ENCODE measurements at places on chromosomes 4 and X.

- no peaks in the 10 kb centered on the region for H3K27me3 ChIP-seq
- H3K4me3 ChIP-seq: no peak overlapping the region
- DNase-seq: no peak
- H3K36me3 ChIP-seq: no peaks in the 10 kb centered on the region
- no peak overlapping the region for H3K27ac ChIP-seq
Observed at GRCh38 chr4:181162676-181163075, 1080.5 kb upstream of the TENM3 start.

- H3K27me3 ChIP-seq: no peaks in the 10 kb centered on the region
- H3K4me3 ChIP-seq: no peak overlapping the region
- DNase-seq: no peak
- no peak overlapping the region for H3K27ac ChIP-seq
- H3K4me1 ChIP-seq: no peaks in the 10 kb centered on the region
Observed at GRCh38 chr4:41172786-41173185, 41.6 kb downstream of the APBB2 start.

- H3K27me3 ChIP-seq: no peaks in the 10 kb centered on the region
- DNase-seq: no peak
Observed at GRCh38 chr4:101763576-101763975, 27.0 kb upstream of the BANK1 start.

- no peaks in the 10 kb centered on the region for H3K36me3 ChIP-seq
- DNase-seq: no peak
- H3K27ac ChIP-seq: peak overlapping the region; percentile 5
- peaks cover 30% of the 10 kb centered on the region for H3K4me1 ChIP-seq
Observed at GRCh38 chr4:2936773-2937145, 26.4 kb downstream of the NOP14 start.

- H3K27me3 ChIP-seq: no peaks in the 10 kb centered on the region
- DNase-seq: no peak
- no peaks in the 10 kb centered on the region for H3K36me3 ChIP-seq
- no peak overlapping the region for H3K4me3 ChIP-seq
- H3K4me1 ChIP-seq: no peaks in the 10 kb centered on the region
- H3K27ac ChIP-seq: no peak overlapping the region
Observed at GRCh38 chr4:79827283-79827682, 245.7 kb downstream of the ANTXR2 start.

DNA sequence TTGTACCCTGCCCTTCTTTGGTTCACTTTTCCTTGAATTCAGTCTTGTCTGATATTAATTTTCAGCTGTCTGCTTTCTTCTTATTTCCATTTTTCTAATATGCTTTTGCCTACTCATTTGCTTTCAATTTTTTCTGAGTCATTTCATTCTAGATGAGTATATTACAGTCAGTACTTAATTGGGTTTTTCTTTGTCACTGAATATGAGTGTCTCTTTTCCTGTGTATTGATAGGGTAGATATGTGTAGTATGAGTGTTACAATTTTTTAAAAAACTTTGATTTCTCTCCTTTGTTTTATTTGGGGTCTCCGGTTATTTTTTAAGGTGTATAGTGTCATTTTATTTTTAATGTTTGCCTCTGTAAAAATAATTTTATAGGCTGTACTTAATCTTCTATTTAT, 222.2 kb downstream of the IDS start:
- H3K4me3 ChIP-seq: no peak overlapping the region
- H3K4me1 ChIP-seq: no peaks in the 10 kb centered on the region
- no peaks in the 10 kb centered on the region for H3K27me3 ChIP-seq
- no peak overlapping the region for H3K27ac ChIP-seq
- H3K36me3 ChIP-seq: no peaks in the 10 kb centered on the region

DNA sequence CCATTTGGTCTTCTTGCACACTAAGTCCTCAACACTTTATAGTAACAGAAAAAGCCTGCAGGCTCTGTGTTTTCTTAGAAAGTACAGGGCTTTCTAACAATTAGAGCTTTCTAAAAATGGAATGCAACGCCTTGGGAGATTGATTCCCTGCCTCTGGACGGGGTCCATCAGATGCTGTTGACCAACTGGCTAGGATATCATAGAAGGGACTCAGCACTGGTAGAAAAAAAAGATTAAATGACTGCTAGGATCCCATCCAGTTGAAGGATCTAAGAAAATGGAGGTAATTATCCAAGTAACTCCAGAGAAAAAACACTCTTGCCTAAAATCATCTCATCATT, 39.5 kb downstream of the USP46 start:
- DNase-seq: no peak
- H3K36me3 ChIP-seq: no peaks in the 10 kb centered on the region
- H3K27ac ChIP-seq: no peak overlapping the region
- no peaks in the 10 kb centered on the region for H3K4me1 ChIP-seq

DNA sequence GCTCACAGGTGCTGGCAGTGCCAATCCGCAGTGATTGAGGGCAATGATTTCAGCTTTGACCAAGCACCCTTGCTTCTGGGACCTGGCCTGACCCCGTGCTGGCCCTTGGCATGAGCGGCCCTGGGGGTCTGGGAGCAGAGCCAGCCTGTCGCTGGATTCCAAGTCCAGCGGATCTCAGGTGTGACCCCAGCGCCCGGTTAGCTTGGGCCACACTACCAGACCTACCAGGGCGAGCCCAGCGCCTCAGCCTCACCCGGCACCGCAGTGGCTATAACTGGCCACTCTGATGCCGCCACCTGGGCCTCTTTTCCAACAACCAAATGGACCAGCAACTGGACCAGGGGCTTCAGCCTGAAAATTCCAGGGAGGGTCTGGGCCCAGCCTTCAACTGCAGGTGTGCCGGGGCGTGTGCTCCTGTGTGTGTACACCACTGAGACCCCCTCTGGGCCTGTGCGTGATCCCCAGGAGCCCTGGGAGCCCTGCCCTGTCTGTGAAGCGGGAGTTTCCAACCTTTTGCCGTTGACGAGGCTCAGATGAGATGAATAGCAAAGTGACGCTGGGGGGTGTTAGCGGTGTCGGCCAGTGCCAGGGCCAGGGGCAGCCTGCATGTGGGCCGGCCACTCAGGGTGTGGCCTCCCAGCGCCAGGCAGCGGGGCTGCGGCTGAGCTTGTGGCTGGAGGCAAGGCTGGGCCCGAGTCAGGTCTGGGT, 658 bp downstream of the SH3TC1 start:
- no peak for DNase-seq
- H3K36me3 ChIP-seq: peaks cover under 1% of the 10 kb centered on the region
- peak overlapping the region; percentile 96 for H3K4me3 ChIP-seq
- peak overlapping the region; percentile 91 for H3K27ac ChIP-seq

GRCh38 chr4:113587640-113588275, 173.8 kb downstream of the CAMK2D start:
- peaks cover 38% of the 10 kb centered on the region for H3K4me1 ChIP-seq
- no peaks in the 10 kb centered on the region for H3K36me3 ChIP-seq
- DNase-seq: no peak
- no peaks in the 10 kb centered on the region for H3K27me3 ChIP-seq

DNA sequence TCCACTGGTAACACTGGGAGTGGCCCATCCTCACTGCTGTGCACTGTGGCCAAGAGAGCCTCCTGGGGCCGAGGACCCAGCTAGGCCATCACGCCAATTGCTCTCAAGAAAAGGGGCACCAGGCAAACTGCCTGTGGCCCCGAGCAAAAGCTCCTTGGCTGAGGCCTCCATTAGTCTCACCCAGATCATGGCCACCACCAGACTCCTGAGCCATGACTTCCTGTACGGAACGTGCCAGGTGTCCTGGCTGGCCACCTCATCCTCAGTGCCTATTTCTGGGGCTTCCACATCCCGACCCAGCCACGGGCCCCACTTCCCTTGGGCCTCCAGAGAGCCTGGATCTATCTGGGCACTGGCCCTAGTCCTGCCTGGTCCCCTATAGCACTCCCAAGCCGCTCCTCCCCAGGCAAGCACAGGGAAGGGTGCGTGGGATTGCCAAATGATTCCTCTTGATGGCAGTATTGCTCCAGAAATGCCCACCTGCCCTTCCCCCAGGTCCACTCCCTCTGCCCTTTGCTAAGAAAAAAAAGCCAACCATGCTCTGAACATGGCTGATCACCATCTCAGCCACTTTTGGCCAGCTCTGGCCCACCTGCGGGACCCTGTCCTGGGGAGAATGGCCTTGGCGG, 212.6 kb upstream of the AGTR2 start:
- no peak for DNase-seq
- H3K27ac ChIP-seq: no peak overlapping the region
- H3K36me3 ChIP-seq: no peaks in the 10 kb centered on the region
- no peaks in the 10 kb centered on the region for H3K4me1 ChIP-seq
- H3K27me3 ChIP-seq: no peaks in the 10 kb centered on the region

GRCh38 chr4:101066626-101067170, 280.6 kb downstream of the PPP3CA start:
- H3K4me1 ChIP-seq: no peaks in the 10 kb centered on the region
- peaks cover 37% of the 10 kb centered on the region for H3K36me3 ChIP-seq
- H3K27me3 ChIP-seq: no peaks in the 10 kb centered on the region
- DNase-seq: no peak

DNA sequence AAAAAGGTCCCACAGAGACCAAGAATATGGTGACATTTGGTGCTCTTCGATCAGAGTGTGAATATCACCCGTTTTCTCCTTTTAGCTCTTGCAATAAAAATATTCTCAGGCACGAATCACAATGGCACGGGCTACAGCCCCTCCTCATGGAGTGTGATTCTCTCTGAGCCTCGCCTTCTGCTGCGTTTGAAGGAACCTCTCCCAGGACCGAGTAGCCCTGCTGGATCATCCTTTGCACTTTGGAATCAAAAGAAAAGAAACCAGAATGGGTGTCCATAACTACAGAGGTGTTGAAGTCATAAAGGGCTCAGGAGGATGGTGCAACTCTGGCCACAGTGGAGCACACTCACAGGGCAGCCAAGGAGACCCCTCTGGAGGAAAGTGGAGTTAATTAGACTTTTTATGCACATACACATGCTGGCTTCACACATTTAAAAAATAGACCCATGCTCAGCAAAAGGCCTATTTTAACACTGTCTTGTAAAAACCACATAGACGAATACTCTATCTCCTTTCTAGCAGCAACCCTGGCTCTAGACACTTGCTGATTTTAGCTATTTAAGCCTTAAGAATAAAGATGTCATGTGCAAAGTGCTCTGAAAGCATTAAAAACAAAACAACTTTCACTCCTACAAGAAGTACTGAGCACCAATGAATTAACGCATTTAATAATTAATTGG, 19.1 kb downstream of the MAML3 start:
- no peaks in the 10 kb centered on the region for H3K27me3 ChIP-seq
- no peak overlapping the region for H3K4me3 ChIP-seq
- no peak overlapping the region for H3K27ac ChIP-seq

GRCh38 chrX:13168269-13168668, 123.8 kb upstream of the FAM9C start:
- H3K4me1 ChIP-seq: peaks cover 16% of the 10 kb centered on the region
- DNase-seq: no peak
- H3K36me3 ChIP-seq: no peaks in the 10 kb centered on the region
- H3K27ac ChIP-seq: no peak overlapping the region

- H3K36me3 ChIP-seq: no peaks in the 10 kb centered on the region
- H3K27ac ChIP-seq: no peak overlapping the region
- DNase-seq: no peak
- H3K4me3 ChIP-seq: no peak overlapping the region
- peaks cover 13% of the 10 kb centered on the region for H3K4me1 ChIP-seq
- peaks cover 4% of the 10 kb centered on the region for H3K27me3 ChIP-seq
Observed at GRCh38 chr4:26086621-26087441, 172.8 kb downstream of the SMIM20 start.

DNA sequence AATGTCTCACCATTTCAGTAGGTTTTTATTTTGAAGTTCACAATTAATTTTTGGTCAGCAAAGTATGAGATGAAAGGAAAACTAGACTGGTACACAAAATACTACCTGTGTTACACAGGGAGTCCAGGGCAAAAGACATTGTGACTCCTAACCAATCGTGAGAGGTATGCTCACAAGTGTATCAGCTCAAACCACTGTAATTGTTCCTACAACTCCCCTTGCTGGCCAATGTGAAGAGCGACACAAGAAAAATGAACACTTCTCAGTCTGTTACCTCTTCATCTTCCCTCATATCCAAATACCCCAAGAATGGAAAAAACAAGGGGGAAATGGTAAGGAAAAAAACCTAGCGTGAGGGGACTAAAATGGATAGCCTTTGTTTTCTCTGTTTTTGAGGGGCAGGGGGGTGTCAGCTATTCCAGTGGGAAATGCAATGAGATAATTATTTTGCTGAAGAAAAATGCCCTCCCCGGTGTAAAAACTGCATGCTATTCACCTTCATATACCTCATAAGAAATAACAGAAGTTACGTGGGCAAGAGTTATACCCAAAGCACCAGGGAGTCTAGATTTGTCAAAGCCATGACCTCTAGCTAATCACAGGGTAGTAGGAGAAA, 30.6 kb upstream of the NSUN7 start:
- H3K27me3 ChIP-seq: no peaks in the 10 kb centered on the region
- peak; percentile 41 for DNase-seq
- no peak overlapping the region for H3K4me3 ChIP-seq

Data from B cell (primary cell).